ENCODE measurements at places on chromosomes 4 and X. TPM values are rescaled to one million over a fixed set of nuclear protein-coding genes. Genes with fewer than 3 reads are reported as not detected.

DNA sequence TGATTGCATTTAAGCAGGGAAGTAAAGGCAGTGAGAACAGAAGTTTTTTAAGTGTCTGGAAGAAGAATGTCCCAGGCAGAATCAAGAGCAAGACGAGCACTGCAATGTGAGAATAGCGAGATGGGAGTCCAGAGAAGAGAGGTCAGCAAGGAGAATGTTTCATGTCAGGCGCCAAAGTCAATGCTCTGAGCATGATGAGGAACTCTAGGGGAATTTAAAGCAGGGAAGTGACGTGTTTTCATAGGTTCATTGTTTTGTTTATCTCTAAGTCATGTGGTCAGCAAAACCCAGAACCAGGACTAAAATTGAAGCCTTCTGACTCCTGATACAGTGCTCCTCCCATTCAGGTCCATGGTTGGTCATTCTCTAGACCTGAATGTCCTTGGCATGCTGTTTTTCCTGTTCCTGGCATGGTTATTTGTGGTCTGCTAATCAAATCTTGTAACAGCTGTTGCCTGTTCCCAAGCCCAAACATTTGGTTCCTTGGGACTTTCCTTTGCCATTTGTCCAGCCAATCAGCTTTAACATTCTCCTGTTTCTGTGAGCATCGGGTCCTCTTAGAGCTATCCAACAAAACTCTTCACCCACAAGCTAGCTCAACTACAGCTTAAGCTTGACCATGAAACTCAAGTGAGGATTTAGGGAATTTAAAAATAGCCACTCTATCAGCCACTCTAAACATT, 37.7 kb downstream of the PTCHD1 start:
- DNase-seq: no peak

Gene GAGE12E
- polyA plus RNA-seq: not detected

DNA sequence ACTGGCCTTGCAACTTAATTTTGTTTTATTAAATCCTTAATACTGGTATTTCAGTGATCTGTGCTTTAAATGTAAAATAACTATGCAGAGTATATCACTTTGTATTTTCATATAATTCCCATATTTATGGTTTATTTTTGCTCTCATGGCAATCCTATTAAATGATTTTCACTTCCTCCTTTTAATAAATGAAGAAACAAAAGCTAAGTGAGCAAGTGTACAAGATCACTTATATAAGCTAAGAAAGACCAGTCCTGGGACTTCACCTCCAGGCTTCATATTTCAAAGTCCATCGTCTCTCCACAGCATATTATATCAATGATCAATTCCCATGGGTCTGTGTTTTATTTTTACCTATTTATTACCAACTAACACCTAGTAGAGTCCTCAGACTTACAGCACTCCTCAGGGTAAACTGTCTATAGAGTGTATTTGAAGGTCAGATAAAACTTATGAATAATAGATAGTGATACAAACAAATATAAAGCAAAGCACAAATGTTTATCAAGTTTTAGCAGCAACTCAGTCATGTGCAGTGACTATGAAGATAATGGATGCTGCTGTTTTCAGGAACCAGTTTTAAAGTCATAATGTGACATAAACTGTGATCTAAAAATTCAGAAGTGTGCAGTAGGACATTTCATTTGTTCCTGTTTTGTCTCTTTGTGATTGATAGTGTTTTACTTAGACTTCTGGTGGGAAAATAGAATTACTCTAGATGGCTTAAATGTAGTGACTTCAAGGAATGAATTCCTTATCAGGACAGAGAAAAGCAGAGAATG, 56.8 kb downstream of the ARHGAP24 start:
- no peak for DNase-seq

Gene KLHL5
- polyA plus RNA-seq: 19.6 TPM

GRCh38 chrX:104749951-104750610, 184.1 kb downstream of the IL1RAPL2 start:
- DNase-seq: peak; percentile 25

Gene BRS3
- polyA plus RNA-seq: not detected

DNA sequence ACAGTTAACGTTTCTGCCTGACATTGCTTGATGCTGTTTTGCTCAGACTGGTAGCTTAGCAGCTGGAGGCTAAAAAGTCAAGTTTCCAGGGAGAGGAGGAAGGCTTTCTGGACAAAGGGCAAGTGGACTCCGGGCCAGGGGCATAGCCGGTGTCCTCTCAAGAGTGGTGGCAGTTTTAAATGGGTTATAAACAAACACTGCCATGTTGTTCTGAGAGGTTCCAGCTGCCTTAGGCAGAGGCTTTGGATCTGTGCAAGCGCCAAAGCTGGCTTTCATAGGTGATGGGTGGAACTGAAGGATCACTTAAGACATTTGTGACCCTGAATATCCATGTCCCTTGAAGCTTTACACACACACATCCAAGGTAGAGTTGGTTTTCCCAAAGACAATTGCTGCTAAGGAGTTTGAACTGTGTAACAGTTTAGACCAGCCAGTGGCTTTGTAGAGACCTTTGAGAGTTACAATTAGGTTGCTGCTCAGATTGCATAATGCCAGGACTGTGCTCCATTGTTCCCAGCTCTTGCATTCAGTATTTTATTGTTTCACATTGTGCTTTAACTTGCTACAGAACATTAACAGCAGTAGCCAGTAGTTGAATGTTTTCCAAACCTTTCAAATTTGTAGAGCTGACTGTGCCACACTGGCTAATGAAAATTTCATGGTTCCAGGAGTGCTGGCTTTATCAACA, 54.1 kb upstream of the AP1S2 start:
- no peak for DNase-seq

- no peak for DNase-seq
Observed at GRCh38 chrX:103275947-103276567, 493 bp downstream of the TCEAL5 start.

- DNase-seq: no peak
Observed at GRCh38 chrX:96791559-96791958, 92.1 kb upstream of the RPA4 start.

DNA sequence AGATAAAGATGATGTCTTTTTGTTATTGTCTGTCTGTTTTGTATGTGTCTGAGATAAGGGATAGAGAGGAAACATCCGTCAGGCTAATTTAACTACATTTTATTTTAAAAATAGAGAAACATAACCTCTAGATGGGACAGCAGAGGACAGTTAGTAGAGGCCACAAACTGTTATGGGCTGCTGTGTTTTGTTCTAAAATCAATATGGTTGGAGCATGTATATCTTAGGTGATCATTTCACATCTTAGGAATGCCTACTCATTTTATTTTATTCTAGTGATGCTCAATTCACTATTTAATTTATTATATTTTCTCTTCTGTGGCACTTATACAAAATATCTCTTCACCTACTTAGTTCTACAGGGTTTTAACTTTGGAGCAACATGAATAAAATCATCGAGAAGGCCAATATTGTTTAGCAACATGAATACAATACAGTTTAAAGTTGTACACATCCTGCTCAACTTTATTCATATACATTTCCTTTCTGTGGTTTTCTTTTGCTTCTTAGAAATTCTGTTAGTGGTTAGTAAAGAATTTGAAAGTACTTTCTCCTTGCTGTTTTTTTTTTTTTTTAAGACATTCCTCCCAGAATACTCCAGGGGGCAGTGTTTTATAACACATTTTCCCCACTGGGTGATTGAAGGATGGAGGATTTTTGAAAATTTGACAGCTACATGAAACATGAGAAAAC, 392.9 kb downstream of the UNC5C start:
- DNase-seq: peak; percentile 48

Gene EMCN
- polyA plus RNA-seq: 29.7 TPM

- DNase-seq: peak; percentile 60
Observed at GRCh38 chr4:109011241-109012026, 248.6 kb upstream of the ETNPPL start.

GRCh38 chrX:54807524-54808108, at the start of gene MAGED2:
Gene MAGED2 (plus strand): TSS chrX:54807745. CDS start chrX:54809332, 1,587 bp downstream.
- peak; percentile 72 for DNase-seq

DNA sequence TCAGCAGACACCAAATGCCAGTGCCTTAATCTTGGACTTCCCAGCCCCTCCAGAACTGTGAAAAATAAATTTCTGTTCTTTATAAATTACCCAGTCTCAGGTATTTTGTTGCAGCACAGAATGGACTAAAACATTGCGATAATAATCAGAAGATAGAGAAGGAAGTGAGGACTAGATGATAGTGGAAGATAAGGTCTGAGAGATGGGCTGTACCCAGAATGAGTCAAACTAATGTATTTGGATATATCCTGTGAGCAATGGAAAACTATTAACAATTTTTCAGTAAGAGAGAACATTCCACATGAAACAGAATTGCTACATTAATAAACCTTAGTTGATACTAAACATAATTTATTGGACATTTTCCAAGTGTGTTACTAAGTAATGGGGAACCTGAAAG, 93.3 kb downstream of the FANCB start:
- no peak for DNase-seq

GRCh38 chr4:185224597-185224996, 15.2 kb downstream of the SNX25 start:
- no peak for DNase-seq

- no peak for DNase-seq
Observed at GRCh38 chrX:12953420-12953819, 21.5 kb upstream of the TMSB4X start.

- DNase-seq: no peak
Observed at GRCh38 chr4:14726877-14727361, 275.4 kb upstream of the CPEB2 start.

DNA sequence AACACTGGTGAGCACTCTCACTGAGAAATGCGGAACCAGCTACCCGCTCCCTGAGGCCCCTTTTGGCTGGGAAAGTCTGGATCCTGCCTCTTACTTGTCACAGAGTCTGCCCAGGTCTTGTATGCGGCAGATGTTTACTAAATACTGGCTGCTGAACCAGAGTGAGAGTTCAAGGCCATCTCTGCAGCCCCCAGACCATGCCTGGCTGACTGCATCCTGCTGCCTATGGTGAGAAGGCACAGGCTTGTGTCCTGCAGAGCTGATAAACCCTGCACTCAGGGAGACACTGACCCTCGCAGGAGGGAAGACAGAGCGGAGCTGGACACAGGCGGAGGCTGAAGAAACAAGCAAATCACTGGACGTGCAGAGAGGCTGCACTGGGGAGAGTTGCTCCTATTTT, 46.5 kb downstream of the JAKMIP1 start:
- DNase-seq: no peak

Data from hindlimb muscle (tissue), 1 donor.